Cerebellum (tissue), 4 donors: ENCODE measurements at places on chromosomes 5 and 9.

GRCh38 chr5:127732963-127733362 is 29.8 kb downstream of the CCDC192 start:
- no peak for DNase-seq

DNA sequence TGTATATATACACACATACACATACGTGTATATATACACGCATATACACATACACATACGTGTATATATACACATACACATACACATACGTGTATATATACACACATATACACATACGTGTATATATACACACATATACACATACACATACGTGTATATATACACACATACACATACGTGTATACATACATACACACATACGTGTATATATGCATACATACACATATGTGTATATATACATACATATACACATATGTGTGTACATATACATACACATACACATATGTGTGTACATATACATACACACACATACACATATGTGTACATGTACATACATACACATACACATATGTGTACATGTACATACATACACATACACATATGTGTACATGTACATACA is 82.6 kb downstream of the SYK start:
- DNase-seq, result no peak

DNA sequence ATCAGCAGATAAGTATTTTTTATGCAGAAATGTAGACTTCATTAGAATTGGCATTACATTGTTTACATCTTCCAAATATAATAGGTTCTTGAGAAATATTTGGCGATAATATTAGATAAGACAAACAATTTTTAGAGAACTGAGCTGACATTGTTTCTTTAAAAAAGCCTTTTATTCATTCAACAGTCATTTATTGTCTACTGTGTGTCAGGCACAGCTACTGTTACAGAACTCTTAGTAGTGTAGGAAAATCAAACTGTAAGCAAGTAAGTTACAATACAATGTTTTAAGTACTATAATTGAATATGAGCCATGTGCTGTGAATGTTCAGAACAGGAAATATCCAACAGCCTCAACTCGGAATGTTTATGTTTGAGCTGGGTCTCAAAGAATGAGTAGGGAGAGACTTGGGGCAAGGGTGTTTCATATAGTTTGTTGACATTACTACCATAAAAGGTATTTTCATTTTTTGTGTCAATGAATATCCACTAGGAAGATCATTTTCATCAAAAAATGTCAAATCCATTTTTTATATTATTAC is 114.0 kb downstream of the CDC42SE2 start:
- DNase-seq, result no peak

DNA sequence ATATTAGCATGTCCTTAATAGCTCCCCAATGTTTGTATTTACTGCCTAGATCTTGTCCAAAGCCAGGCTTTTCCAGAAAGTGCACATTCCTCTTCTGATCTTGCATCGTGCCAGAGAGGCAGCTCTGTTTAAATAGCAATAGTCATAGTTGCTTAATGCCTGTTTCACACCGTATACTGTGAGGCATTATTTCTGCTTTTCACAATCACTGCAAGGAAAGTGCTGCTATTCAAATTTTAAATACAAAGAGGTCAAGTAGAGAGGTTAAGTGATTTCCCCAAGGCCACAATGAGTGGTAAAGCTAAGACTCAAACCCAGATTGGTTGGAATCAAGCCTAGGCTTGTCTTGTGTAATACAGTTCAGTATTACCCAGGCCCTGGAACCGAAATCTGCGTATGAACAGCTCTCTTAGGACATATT is 153.6 kb downstream of the SNX18 start:
- DNase-seq, result no peak

DNA sequence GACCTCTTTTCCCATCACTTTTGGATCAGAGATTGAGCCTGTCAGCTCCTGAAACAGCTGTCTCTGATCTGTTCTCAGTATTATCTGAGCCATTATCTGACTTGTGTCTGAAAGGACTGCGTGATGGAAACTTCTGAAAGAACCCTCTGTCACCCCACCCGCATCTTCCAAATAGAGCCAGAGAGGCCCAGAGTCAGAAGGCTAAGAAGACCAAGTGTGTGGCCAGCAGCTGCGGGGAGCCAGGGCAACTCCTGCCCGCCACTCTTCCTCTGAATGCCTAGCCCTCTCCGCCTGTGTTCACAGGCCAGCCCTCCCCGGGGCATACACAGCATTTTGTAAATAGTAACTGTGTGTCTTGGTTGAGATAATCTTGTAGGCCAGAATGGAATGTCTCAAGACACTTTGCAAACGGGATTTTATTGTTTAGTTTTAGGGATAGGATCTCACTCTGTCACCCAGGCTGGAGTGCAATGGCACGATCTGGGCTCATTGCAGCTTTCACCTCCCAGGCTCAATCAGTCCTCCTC is 92.7 kb downstream of the AOPEP start:
- no peak for DNase-seq

DNA sequence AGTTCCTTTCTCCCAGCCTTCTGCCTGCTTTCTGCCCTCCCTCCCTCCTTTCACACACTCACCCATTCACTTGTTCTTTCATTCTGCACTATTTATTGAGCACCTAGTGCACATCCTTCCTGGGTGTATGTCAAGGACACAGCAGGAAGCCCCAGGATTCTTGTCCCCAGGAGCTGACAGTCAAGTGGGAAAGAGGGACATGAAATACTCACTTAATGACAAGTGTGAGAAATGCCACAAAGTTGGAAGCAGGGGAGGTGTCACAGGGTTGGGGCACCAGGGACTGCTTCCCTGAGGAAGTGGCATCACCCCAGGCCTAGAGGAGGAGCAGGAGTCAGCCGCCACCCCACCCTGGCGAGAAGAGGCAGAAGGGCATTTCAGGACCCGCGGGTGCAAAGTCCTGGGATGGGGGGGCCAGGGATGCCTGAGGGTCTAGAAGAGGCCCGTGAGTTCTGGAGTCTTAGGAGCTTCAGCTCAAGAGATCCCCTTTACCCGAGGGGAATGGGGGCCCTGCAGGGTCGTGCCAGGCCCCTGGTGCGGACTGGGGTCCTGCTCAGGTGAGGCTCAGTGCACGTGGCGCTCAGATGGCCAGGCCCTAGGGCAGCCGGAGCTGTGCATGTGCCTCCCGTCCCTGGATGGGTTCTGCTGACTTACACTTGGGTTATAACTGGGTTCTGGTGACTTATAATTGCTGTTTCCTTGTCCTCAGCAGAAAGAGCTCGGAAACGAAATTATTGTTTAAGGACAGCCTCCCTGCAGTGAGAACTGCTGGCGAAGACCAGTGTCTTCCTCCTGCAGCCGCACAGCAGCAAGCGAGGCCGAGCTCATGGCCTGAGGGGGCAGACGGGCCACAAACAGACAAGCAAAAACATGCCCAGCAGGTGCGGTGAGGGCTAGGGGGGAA is 16.9 kb upstream of the LAMC3 start:
- DNase-seq, result no peak

GRCh38 chr9:127589955-127590370 is 22.1 kb upstream of the STXBP1 start:
- DNase-seq, result peak; percentile 80

DNA sequence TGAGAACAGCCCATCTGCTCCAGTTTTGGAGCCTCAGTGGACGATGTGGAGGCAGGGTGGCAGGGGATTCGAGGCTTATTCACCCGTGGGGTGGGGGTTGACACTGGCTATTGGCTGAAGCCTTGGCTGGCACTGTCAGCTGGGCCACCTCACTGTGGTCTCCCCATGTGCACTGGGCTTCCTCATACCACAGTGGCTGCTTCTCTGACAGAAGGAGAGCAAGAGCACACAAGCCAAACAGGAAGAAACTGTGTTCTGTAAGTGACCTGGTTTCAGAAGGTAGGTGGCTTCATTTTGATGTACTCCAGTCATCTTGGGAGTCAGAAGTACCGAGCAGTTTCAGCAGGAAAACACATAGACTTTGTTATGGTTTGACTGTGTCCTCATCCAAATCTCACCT is 24.7 kb upstream of the CTNND2 start:
- no peak for DNase-seq

- DNase-seq, result peak; percentile 29
Measured at GRCh38 chr9:89576404-89576839, 28.4 kb upstream of the GADD45G start.

DNA sequence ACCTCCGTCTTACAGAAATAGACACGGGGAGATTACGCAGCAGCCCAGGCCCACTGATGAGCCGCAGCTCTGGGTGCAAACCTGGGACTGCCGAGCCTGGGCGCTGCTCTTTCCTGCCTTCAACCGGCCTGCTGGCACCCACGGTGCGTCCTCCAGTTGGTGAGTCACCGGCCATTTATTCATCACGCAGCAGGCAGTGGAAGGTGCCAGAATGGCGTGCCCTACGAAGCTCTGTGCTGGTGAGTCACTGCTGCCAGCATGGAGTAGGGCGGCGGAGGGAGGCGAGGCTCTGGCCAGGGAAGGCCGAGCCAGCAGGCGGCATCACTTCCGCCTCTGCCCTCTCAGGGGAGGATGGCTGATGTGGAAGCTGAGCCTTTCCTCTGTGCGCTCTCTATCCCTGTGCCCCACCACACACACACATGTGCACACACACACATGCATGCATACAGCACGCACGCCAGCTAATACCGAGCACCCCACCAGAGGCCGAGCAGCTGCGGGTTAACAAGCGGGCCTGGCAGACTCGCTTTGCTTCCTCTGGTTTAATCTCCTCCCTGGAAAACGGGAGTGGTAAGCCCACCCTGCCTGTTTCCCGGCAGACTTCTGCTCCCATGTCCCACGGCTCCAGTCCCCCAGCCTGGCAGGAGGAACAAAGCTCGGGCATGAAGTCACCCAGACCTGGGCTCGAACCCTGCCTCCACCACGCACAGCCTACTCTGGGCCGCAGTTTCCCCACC is 39.2 kb downstream of the OLFM1 start:
- DNase-seq, result peak; percentile 82

GRCh38 chr5:112014783-112015395 is 257.9 kb upstream of the NREP start:
- no peak for DNase-seq

GRCh38 chr9:16445141-16445920 is 425.1 kb downstream of the BNC2 start:
- DNase-seq, result no peak
